Suppressor macrophage (primary cell): ENCODE measurements at places on chromosomes 7 and 10.

- no peak for DNase-seq
Measured at GRCh38 chr7:110973196-110973990, 117.5 kb upstream of the LRRN3 start.

DNA sequence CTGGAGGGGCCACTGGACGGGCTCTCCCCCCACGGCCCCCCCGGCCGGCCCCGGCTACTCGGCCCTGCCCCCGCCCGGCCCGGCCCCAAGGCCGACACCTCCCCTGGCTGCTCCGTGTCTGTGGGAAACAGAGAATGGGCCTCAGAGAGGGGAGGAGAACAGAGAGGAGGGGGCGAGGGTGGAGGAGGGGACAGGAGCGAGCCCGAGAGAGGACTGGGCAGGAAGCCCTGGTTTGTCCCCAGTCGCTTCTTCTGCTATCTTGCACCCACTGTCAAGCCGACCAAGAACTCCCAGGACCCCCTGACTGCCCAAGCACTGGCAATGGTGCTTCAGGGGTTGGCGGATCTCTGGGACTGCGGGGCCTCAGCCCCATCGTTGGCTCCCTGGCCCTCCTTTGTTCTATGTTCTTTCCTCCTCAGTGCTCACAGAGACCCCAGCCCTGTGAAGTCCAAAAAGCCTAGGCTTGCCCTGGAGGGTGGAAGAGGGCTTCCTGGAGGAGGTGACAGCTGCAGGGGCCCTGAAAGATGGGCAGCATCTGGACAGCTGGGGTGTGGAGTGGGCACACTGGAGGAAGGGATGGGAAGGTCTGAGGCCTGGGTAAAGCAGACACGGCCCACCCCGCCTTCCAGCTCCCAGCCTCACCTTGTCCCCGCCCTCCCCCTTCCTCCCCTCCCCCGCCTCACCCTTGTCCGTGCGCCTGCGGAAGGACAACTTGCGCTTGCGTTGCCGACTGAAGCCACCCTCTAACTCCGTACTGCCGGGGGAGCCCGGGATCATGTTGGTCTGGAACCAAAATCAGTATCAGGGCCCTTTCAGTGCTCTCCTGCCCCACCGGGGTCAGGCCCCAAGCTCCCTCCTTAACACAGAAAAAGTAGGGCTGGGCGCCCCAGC is 30.1 kb downstream of the KCNH2 start:
- no peak for DNase-seq

DNA sequence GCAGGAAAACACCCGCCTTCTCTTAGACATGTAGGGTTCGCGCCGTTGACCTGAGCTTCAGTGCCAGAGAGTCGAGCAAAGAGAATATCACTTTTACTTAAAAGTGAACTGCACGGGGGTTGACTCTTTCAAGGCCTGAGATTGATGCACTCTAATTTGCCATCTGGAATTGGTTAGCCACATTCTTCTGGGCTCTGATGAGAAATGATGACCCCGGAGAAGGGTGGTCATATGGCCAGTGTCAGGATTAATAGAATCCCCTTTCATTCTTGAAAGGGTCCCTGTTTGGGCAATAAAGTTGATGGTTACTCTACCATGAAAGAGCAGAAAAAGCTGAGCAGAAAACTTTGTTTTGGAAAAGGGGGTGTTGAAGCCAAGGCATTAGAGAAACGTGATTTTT is 31.2 kb downstream of the GRK5 start:
- DNase-seq = no peak

GRCh38 chr10:33303988-33304387 is 30.5 kb downstream of the NRP1 start:
- DNase-seq = no peak

- DNase-seq = no peak
Measured at GRCh38 chr7:87886875-87887274, 10.6 kb downstream of the DBF4 start.

GRCh38 chr7:43906331-43907010 is at the start of gene URGCP:
Gene URGCP (minus strand): TSS chr7:43906596. CDS start chr7:43906575, 21 bp downstream.
- DNase-seq = peak; percentile 64

DNA sequence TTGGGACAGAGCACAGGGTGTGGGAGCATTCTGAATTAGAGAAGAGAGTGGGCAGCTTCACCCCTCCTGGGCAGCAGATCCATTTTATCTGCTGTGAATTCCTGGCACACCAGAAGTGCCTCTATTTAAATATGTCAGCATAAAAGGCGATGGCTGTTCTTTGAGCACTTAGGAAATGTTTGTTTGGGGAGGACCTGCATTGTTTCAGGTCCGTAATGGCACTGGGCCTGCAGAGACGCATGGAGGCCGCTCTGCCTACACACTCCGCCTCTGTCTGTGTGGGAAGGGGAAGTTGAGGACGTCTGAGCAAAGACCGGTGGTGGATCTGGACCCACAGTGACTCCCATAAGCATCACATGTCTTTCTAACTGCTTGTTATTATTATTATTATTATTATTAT is 253.2 kb downstream of the CAMK1D start:
- DNase-seq = peak; percentile 48

- DNase-seq = no peak
Measured at GRCh38 chr7:121623130-121623872, 227.2 kb upstream of the FAM3C start.

GRCh38 chr10:14658331-14659127 is 116.2 kb downstream of the FAM107B start:
- DNase-seq = peak; percentile 46

DNA sequence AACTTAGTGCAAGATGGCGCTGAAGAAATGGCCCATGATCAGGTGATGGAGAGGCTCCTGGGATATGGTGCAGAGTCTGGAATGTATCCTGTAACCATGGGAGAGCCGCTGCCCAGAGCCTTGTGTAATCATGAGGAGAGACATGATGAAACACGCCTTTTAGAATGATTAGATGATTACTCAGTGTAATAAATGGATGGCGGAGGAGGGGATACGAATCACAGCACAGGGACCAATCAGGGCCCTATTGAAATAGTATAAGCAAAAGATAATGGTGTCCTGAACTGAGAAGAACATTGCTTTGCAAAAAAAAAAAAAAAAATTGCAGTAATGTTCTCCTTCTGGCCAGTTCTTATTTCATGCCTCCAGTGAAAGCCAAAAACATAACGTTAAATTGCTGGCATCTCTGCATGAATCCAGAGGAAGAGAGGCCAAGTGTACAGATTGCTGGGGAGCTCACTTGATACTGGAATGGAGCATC is 668.5 kb upstream of the AUTS2 start:
- DNase-seq = no peak

- DNase-seq = no peak
Measured at GRCh38 chr7:69603937-69604494, 5.7 kb downstream of the AUTS2 start.

GRCh38 chr10:108204528-108205305 is 1040.2 kb upstream of the SORCS1 start:
- DNase-seq = no peak

GRCh38 chr7:138756591-138757242 is 41.1 kb upstream of the TMEM213 start:
- DNase-seq = no peak

GRCh38 chr7:149310113-149310836 is 48.3 kb downstream of the ZNF783 start:
- DNase-seq = peak; percentile 19

DNA sequence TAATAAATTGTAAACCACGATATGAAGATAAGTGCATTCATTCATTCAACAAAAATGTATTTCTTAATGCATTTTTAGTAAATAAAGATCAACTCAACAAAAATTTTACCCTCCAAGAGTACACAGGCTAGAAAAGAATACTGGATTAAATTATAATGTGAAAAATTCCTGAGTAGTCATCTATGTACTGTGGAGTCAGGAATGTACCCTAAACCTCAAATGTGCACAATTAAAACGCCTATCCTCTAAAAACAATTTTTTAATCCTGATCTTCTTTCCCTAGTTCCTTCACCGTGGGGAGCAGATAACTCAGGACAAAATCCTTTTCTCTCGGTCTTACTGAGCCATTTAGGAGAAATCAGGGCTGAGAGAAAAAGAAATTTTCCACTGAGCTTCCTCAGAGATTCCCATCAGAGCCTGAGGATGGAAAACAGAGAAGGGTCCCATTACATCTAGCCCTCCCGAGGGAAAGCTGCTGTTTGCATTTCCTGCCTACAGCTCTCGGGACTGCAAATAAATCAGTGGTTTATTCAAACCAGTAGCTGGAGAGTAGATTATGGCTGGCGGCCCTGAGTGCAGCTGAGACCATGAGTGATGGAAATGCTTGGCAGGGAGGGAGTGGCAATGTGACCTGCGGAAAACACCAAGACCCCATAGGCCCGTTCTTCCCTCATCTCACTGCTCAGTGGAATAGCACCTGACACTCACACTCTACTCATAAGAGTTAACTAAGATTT is 7.4 kb downstream of the TAS2R40 start:
- no peak for DNase-seq

DNA sequence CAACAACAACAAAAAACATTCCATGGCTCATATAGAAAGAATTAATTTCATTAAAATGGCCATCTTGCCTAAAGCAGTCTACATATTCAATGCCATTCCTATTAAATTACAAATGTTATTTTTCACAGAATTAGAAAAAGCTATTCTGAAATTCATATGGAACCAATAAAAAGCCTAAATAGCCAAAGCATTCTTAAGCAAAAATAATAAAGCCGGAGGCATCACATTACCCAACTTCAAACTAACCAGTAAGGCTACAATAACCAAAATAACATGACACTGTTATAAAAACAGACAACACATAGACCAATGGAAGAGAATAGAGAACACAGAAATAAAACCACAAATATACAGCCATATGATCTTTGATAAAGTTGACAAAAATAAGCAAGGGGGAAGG is 330.4 kb downstream of the KIF20B start:
- no peak for DNase-seq

DNA sequence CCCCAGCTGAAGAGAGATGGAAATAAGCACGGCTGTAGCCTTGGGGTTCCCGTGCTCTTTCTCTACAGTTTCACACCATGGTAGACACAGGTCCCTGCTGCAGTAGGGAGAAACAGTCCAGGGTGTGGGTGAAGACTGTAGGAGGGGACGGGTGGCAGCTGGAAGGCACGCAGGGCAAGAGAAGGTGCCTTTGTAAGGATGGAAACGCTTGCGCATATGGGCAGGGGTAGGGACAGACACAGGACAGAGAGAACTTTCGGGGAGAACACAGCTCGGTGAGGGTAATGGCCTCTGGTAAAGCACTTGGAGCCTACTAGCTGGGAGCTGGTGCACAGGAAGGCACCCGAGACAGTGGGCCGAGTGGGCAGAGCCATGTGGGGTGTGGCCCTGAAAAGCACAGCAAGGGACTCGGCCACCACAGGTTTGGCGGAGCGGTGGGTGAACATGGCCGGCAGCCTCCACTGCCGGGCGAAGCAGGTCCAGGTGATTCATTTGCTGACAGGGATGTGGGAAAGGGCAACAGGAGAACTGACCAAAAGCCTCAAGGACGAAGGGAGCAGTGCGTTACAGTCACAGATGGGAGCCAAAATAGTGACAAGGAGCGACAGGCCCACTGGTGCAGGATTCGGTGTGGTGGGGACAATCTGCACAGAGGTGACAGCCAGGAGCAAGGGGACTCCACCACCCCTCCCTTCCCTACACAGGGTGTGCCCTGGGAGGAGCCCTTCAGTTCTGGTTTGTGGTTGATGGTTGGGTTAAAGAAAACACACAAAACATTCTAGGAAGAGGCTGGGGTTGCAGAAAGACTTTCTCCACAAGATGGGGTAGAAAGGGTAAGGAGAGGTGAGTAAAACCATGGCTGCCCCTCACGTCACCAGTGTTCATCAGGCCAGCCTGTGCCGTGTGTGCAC is 97.1 kb downstream of the VOPP1 start:
- DNase-seq = no peak

GRCh38 chr7:91280604-91281003 is 16.4 kb downstream of the FZD1 start:
- no peak for DNase-seq

GRCh38 chr7:72020311-72020710 is 391.8 kb downstream of the CALN1 start:
- no peak for DNase-seq

DNA sequence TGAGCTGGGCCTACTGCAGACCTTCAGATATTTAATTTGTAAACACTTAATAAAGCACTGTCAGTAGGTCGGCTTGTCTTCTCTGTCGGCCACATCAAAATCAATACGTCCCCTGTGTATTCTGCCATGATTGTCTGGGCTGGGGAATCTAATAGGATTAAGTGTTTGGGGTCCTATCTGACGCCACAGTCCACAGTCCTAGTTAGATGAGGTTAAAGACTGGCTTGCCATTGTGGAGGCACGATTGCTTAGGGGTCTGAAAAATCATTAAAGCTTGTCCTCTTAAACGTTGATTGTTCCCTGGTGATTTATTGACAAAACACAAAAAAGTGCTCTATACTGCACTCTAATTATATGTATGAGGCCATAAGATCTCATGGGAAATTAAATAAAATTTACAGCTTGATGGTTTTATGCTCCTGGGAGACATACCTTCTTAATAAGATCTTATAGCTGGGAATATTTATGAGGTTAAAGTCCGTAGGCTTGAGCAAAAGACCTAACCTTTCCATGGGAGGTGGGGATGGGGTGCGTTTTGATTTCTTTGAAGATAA is 650.3 kb upstream of the GALNT17 start:
- DNase-seq = no peak

- DNase-seq = peak; percentile 66
Measured at GRCh38 chr10:88851706-88852105, at the start of gene ANKRD22. Gene ANKRD22 (minus strand): TSS chr10:88851844. CDS start chr10:88851607, 237 bp downstream.

DNA sequence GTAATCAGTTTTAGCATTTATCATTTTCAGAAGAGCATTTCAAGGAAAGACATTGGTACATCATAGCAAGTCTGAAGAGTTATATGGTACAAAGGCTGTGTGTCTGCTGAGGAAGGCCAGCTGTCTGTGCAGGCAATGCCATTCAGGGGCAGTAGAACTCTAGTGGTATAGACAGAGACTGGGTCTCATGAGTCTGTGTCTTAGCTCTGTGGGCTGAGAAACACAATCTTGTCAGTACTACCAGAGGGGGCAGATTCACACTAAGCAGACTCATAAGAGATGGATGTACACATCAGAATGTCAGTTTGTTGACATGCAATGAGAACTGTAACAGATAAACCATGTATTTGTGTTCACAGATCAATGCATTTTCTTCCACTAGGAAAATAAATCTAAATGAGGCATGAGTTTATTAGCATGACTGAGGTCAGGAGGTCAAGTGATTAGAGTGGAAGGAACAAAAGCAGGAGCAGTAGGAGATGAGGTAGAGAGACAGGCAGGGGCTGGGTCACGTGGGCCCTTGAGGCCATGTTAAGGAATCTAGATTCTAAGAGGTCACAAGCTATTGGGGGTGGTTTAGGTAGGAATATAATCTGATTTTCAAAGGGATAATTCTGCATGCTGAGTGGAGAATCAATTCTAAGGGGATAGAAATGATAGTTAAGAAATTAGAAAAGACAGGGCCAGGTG is 7.5 kb upstream of the GGCT start:
- no peak for DNase-seq
